ENCODE measurements at places on chromosomes 6 and 20.

DNA sequence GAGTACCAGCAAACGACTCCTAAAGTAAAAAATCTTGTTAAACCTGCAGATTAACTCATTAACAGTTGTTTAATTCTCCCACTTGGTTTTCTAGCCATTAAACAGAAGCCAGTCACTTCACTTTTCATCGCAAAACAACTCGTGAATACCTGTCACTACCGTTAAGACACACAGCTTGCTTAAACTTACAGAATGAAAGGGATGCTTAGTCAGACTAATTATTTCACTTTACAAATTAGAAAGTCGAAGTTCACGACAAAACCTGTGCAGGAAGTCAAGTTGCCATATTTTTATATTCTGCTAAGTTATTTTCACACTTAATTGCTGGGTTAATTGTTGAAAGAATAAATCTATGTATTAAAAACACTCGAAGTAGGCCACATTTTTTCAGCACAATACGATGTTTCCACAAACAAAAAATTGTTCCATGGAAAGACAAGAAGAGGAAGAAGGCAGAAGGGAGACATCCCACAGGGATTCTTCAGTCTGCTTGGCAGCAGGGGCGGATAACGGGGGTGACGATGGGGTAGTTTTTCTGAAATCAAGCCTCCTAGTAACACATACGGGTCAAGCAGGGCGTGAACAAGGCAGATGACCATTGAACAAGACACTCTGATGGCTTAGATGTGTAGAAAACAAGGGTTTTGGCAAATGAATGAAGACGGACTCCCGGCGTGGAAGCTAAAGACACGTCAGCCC, 933 bp downstream of the SSR1 start:
- no peak for DNase-seq

- DNase-seq, result no peak
Observed at GRCh38 chr6:148967011-148967520, 220.2 kb downstream of the UST start.

GRCh38 chr6:47288267-47289090, 21.2 kb downstream of the TNFRSF21 start:
- no peak for DNase-seq

- no peak for DNase-seq
Observed at GRCh38 chr20:412081-412480, 4.0 kb downstream of the RBCK1 start.

GRCh38 chr6:12991435-12991834, 274.9 kb downstream of the PHACTR1 start:
- DNase-seq, result no peak

DNA sequence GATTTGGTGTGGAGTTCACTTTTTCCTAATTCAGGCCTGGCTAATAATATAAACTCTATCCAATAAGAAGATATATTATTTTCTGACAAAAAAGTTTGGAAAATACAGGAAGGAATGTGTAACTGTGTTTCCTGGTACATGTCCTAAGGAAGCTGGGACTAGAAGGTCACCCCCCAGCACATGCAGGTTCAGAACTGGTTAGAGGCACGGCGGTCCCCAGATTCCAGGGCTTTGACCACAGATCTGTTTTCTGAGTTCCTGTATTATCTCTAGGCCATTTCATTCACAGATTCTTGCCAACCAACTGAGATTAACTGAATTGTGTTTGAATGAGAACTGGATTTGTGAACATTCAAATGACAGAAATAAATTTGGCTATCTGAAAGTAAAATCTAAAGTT, 94.5 kb downstream of the TULP4 start:
- DNase-seq, result no peak

GRCh38 chr20:47365023-47365764, 8.7 kb upstream of the ZMYND8 start:
- DNase-seq, result no peak

DNA sequence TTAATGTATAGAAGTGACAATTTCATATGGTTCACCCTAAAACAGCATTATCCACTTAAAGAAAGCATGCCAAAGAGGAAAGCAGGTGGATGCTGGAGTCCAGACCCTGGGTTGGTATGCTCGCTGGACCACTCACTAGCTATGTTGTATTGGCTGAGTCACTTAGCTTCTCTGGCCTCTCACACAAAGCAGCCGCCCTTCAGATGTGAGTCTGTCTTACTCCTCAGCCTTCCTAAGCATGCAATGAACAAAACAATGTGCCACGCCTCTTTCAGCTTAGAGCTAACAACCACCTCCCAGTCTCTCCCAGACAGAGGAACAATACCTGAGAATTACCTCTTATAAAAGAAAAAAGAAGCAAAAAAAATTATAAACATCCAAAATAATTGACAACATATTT, 29.4 kb downstream of the SIM1 start:
- no peak for DNase-seq

DNA sequence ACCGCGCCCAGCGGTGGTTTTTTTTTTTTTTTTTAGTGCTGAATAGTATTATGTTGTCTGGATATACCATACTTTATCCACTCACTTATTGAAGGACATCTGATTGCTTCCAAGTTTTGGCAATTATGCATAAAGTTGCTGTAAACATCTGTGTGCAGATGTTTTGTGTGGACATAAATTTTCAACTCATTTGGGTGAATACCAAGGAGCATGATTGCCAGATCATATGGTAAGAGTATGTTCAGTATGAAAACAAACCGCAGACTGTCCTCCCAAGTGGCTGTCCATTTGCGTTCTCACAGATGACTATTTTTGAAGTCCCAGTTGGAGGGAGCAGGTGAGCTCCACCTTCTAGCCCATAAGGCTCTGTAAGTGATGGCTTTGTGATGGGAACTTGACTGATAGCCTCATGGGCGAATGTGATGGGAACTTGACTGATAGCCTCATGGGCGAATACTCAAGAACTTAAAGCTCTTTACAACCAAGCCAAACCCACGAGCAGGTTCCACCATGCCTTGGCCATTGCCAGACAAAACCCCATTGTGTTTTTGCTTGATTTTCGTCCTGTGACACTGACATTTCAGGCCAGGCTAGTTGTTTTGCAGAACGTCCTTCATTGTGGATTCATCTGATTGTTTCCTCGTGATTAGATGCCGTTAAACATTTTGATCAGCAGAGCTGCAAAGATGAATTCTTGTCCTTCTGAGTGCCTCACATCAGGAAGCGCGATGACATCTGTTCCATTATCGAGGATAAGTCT, 51.0 kb downstream of the ZBTB2 start:
- no peak for DNase-seq

DNA sequence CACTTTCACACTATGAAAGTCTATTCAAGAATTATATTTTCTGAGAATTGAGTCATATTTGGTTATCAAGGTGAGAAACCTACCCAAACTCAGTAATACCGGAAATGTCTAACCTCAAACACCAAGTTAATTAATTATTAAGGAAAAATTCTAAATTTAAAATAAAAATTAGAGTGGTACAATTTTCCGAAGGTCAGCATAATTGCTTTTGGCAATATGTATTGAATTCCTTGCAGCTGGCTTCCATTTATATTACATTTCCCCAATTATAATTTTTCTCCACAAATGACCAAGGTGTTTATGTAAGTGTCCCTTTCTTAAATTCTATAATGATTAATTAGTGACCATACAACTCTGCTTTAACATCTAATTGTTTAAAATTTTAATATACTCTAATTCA, 316.0 kb upstream of the IRAK1BP1 start:
- no peak for DNase-seq

DNA sequence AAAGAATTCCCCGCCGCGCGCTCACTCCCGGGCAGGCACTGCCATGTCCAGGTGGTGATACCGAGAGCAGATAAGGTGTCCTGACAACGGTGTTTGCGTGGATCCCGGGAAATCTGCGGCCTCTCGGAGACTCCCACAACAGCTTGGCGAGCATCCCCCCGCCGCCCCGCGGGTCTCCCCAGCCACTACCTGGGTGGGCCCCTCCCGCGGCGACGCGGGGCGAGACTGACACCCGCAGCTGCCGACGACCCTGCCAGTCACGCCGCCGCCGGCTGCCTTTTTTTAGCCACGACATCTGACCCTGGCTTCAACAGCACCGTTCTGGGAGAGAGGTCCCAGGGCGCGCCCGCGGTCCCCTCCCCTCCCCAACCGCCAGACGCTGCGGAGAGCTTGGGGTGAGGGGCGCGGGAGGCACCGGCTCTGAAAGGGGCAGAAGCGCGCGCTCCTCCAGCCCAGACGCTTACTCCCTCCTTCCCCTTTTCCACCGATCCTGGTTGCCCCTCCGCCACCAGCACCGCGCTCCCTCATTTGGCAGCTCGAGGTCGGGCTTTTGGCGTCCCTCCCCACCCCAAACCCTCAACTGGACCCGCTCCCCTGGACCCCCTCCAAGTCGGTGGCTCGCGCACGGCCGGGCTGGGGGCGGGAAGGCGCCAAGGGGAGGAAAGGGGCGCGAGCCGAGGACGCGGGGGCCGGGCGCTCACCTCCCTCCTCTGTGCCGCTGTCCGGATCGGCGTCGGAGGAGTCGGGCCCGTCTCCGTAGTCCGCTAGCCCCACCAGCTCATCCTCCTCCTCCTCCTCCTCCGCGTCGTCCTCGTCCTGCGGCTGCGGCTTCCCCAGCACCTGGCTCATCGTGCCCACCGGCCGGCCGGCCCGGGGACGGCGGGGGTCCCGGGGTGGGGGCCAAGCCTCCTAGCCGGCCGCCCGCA, 665 bp downstream of the RRAGD start:
- DNase-seq, result no peak

DNA sequence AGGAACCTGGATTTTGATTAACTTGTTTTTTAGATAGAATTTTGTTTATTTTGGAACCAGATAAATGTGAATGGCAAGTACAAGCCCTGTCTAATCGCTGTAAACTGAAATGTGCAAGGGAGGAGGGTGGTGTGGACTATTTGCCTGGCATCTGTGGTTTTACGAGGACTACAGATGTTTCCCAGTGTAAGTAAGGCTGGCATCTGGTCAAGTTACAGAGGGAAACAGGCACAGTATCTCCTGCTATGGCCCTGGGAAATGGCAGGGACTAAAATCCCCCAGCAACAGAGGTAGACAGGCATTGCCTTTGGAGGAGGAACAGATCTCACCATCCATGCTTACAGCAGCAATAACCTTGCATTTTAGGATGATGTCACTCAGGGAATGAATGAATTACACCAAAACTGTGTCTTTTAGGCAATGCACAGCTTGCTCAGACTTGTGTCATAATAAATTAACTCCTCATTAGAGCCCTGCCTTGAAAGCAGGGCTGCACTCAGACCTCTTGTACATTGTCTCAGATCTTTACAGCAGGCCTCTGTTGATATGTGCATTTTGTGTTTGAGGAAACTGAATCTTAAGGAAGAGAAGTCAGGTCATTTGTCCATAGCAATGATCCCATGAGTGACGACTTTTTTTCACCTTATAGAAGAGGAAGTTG, 96.2 kb downstream of the TCP11 start:
- no peak for DNase-seq

DNA sequence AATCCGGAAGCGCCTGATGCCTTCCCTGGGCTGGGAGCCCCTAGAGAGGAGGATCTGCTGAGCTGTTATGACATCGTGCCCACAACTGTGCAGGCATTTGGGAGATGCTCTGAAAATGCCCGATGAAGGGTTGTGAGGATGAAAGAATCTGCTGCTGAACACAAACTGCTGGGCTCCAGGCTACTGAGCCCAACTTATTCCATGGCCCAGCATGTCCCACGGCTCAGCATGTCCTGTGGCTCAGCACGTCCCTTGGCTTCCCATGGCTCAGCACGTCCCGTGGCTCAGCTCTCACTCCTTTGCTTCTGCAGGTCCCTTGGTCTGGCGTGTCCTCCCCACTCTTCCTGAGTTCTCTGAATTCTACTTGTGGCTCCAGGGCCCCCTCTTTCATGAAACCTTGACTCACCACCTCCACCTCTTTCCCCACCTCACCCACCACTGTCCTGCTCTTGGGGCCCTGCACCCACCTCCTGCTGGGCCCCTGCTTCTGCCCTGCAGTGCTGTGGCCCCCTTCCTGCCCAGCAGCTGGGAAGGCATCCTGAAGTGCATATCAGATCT, 80.4 kb downstream of the PHACTR3 start:
- no peak for DNase-seq

DNA sequence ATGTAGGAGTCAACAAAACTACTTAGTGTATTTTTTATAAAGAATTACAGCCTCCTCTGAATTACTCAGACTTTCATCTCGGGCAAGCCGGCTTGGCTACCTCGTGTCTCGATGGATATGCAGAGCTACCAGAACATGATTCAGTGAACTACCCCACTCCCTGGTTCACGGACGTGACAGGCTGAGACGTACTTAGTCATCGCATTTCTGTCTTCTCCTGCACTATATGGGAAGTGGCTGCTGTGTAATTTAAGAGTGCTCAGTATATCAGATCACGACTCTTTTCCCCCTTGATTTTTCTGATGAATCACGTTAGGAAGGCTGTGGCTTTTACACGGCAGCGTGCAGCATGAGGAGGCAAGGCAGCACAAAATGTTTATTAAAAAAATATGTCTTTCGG, 302.7 kb upstream of the ZFP64 start:
- DNase-seq, result no peak

- no peak for DNase-seq
Observed at GRCh38 chr20:22431419-22431818, 153.0 kb downstream of the FOXA2 start.

GRCh38 chr20:17511401-17511800, 19.8 kb downstream of the BFSP1 start:
- no peak for DNase-seq

GRCh38 chr6:111642463-111643158, 36.9 kb upstream of the TRAF3IP2 start:
- no peak for DNase-seq

GRCh38 chr20:41654884-41655283, 36.7 kb upstream of the CHD6 start:
- no peak for DNase-seq

- DNase-seq, result no peak
Observed at GRCh38 chr6:148628251-148628650, 118.6 kb upstream of the UST start.

GRCh38 chr20:38434301-38434741, 807 bp downstream of the SNHG17 start:
- DNase-seq, result no peak

DNA sequence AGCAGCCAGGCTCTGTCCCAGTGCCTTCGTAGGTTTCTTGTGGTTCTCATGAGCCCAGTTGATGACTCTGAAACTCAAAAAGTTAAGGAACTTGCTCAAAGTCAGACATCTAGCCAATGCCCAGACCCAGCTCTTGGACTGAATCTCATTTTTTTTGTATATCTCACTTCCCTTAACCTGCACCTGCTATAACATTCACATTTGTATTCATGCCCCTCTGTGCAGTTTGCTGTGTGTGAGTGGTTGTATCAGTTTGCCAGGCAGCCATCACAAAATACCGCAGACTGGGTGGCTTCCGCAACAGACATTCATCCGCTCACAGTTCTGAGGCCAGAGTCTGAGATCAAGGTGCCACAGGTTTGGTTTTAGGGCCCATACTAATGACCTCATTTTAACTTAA, 49.9 kb downstream of the IPCEF1 start:
- DNase-seq, result no peak

DNA sequence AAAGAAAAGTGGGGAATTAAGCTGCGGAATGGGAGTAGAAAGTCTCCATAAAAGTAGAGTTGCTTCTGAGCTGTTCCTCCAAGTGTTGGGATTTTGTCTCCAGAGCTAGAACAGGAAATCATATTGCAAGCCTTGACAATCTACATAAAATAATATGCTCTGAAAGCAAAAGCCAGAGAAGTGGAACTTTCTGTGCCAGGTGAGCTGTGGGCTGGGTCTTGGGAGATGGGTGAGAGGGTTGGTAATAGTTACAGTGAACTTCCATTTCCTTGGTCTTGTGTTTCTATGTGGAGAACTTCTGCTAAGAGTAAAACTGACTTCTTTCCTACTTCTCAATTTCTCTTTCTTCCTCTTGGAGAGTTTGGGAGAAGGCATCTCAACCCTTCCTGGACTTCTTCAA, 6.3 kb upstream of the HMGN4 start:
- no peak for DNase-seq

GRCh38 chr6:129766959-129767728, 57.2 kb upstream of the ARHGAP18 start:
- DNase-seq, result no peak
